Calu3 (cell line): ENCODE measurements at places on chromosomes 7 and 10. TPM values are rescaled to one million over a fixed set of nuclear protein-coding genes. Genes with fewer than 3 reads are reported as not detected.

Gene CPXM2
- total RNA-seq: not detected in 2 replicates

DNA sequence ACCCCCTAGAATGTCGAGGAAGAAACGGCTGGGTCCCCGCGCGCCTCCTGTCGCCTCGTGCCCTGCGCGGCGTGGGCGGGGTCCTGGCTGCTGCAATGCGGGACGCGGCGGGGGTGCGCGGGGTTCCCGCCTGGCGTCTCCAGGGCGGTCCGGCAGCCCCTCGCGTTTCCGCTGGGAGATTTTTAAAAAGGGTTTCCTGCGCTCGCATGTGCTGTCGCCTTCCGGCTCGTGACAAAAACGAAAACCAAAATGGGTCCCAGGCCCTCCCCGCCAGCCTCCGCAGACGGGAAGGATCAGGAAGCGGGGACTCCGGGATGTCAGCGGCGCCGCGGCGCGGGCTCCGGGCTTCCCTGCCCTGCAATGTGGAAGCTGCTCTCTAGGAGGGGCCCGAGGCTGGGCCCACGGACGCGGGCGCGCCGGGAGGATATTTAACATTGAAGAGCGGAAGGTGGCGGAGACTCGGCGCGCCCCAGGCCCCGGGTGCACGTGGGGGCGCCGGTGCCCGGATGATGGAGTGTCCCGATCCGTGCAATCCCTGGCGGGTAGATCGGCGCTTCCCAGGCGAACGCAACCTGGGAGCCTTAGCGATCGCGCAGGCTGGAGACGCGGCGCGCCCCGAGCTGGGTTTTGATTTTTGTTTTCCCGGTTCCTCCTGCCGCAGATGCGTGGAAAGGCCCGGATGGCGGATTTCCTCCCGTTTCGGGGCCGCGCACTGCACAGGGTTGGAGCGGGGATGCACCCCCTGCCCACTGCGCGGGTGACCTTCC, 1.0 kb downstream of the PFKP start:
- H3K27me3 ChIP-seq: no peaks in the 10 kb centered on the region
- H3K36me3 ChIP-seq: peaks cover 60% of the 10 kb centered on the region
- peak overlapping the region; percentile 85 for H3K27ac ChIP-seq
- peak overlapping the region; percentile 99 for H3K4me3 ChIP-seq

DNA sequence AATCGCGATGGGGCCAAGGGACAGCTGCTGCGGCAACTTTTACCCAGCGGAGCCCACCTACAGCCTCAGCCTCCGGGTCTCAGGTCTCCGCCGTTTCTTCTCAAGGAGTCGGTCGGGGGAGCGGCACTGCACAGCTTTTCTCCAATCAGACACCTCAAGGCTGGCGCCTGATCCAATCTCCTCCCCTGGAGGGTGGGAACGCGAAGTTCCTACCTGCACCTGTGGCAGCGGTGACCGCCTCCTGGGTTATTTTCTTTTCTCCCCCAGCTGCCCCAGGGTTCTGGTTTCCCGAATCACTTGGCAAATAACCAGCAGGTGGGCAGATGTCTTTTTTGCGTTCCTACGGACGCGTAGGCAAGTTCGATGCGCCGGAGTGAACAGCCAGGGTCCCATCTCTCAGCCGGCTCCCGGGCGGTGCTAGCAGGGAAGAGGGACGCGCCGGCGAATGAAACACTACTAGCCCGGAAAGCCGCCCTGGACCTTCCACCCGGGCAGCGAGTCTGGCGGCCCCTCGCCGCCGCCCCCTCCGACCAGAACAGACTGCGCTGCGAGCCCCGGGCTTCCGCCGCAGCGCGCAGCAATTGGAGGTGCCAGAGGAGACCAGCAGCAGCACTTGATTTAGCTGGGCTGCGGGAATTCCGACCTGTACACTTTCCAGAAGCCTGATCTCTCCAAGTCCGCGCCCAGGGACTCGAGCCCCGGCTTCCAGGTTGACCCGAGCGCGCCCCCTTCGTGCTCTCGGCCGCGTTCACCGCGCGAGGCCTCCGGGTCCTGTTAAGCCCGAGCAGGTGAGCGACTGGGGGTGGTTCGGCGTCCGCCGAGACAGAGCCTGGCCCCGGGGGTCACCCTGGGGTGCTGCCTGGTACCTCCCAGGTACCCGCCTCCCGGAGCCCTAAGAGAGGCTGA, at the start of gene PRR15:
Gene PRR15, plus strand, starts transcription at position 246 of the 906 bp plus-strand sequence. CDS start 2,495 bp downstream, outside the sequence.
- peak within 1 kb of the TSS; percentile 96 for H3K4me3 ChIP-seq
- no peaks in the 10 kb centered on the region for H3K27me3 ChIP-seq
- H3K27ac ChIP-seq: peak within 1 kb of the TSS; percentile 92
- DNase-seq: peak; percentile 96
- peaks cover 53% of the 10 kb centered on the region for H3K36me3 ChIP-seq

- H3K27me3 ChIP-seq: no peaks in the 10 kb centered on the region
- no peak overlapping the region for H3K4me3 ChIP-seq
- no peaks in the 10 kb centered on the region for H3K4me1 ChIP-seq
- no peak overlapping the region for H3K27ac ChIP-seq
- H3K36me3 ChIP-seq: no peaks in the 10 kb centered on the region
Observed at GRCh38 chr7:114934713-114935112, 12.8 kb downstream of the MDFIC start.

- H3K4me3 ChIP-seq: no peak overlapping the region
- no peaks in the 10 kb centered on the region for H3K4me1 ChIP-seq
- no peaks in the 10 kb centered on the region for H3K36me3 ChIP-seq
- no peak overlapping the region for H3K27ac ChIP-seq
- no peaks in the 10 kb centered on the region for H3K27me3 ChIP-seq
- no peak for DNase-seq
Observed at GRCh38 chr7:121752706-121753105, 120.3 kb upstream of the PTPRZ1 start.

Gene TFR2
- total RNA-seq: 0.90 and 1.5 TPM in 2 replicates

- H3K27me3 ChIP-seq: no peaks in the 10 kb centered on the region
- H3K27ac ChIP-seq: no peak overlapping the region
- no peaks in the 10 kb centered on the region for H3K36me3 ChIP-seq
Observed at GRCh38 chr10:9957351-9957750, 1060.3 kb upstream of the CELF2 start.

DNA sequence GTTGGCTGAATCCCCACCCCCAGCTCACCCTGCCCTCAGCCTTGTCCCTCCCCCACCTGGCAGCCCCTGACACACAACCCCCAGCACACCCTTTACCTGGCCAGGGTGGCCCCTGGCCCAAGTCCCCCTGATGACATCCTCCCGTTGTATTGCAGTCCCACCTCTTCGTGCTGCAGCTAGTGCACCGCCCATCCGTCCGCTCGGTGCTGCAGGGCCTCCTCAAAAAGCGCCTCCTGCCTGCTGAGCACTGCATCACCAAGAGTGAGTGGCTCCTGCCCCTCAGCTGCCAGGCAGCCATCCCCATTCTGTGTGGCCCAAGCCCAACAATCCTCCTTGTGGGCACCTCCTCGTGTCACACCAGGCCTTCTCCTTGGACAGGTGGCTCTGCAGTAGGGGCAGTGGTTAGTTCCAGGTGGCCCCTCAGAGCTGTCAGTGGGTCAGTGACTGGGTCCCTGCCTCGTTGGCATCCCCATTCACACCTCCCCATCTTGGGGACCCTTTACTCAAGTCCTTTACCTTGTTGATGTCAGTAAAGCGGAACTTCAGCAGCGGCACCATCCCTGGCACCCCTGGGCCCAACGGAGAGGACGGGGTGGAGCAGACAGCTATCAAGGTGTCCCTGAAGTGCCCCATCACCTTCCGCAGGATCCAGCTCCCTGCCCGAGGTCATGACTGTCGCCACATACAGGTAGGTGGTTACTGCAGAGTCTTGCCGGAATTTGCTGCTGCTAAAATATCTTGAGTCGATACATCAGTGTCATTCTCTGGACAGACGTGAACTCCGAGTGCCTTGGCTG, 14.3 kb downstream of the ZMIZ2 start:
- no peak overlapping the region for H3K27ac ChIP-seq
- DNase-seq: no peak
- no peaks in the 10 kb centered on the region for H3K27me3 ChIP-seq
- H3K36me3 ChIP-seq: peaks cover 70% of the 10 kb centered on the region
- H3K4me1 ChIP-seq: no peaks in the 10 kb centered on the region

GRCh38 chr7:24923172-24923865, 56.7 kb downstream of the OSBPL3 start:
- peaks cover 15% of the 10 kb centered on the region for H3K36me3 ChIP-seq
- no peaks in the 10 kb centered on the region for H3K27me3 ChIP-seq
- H3K27ac ChIP-seq: peak overlapping the region; percentile 67
- peaks cover 67% of the 10 kb centered on the region for H3K4me1 ChIP-seq

Gene PON3
- total RNA-seq: 5.3 and 6.5 TPM in 2 replicates

DNA sequence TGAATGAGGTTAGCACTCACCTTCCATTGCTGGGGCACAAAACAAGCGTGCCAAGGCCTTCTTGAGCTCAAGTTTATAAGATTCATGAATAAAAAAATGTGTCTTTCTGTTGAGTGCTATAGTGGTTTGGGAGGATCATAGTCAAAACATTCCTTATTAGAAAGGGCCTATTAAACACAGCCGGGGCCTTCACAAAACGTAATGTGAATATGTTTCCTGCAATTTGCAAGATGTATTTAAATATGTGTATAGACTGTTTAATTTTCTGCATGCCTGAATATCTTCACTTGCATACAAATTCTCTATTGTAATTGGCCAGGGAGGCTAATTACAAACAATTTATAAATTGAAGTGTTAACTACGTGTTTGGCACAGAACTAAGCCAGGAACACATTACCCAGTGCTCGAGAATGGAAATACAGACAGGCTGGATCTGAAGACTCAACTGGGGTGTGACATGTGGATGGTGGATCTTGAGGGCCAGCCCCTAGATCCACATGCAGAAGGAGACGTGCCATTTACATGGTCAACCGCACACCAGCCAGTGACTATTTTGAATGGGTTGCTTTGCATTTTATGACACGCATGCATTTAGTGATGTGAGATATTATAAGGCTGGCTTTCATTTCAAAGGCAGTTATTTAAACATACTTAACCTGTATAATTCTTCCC, 31.3 kb downstream of the LYZL2 start:
- no peak overlapping the region for H3K4me3 ChIP-seq
- H3K27me3 ChIP-seq: peaks cover 19% of the 10 kb centered on the region
- H3K27ac ChIP-seq: no peak overlapping the region
- H3K36me3 ChIP-seq: no peaks in the 10 kb centered on the region
- H3K4me1 ChIP-seq: peaks cover 11% of the 10 kb centered on the region

- H3K27me3 ChIP-seq: no peaks in the 10 kb centered on the region
Observed at GRCh38 chr10:63799521-63800300, 278.5 kb downstream of the REEP3 start.

DNA sequence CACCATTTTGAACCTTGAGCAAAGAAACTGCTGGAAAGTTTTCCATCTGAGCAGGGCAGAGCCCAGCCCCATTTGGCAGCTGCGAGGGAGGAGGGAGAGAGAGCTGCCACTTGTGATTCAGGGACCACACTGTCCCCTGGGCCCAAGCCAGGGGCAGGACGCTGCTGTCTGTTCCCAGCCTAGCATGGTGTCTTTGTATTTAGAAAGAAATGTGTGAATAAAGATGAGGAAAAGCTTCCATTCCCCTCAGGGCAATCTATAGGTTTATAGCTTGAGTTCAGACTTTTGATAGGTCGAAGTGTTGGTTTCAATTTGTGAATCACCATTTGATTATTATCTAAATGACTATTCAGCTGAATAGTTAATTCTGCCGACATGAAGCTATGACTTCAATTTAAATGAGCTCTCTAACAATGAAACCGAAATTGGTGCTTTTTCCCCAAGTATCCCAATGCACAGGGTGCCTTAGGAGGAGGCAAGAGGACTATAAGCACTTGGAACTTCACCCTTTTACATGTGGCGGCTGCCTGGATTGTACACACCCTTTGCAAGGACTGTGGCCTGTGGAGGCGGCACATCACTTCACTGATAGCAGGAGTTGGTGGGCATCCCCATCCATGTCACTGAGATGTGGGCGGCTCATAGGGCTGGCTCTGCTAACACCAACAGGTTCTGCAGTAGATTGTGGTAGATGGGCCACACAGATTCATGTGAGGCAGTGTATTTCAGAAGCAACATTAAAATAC, 223.5 kb downstream of the CCDC3 start:
- no peak overlapping the region for H3K27ac ChIP-seq
- DNase-seq: no peak
- H3K4me1 ChIP-seq: no peaks in the 10 kb centered on the region
- H3K36me3 ChIP-seq: no peaks in the 10 kb centered on the region
- H3K27me3 ChIP-seq: peaks cover 88% of the 10 kb centered on the region

Gene PDK4
- 6.5 and 7.1 TPM in 2 replicates for total RNA-seq

DNA sequence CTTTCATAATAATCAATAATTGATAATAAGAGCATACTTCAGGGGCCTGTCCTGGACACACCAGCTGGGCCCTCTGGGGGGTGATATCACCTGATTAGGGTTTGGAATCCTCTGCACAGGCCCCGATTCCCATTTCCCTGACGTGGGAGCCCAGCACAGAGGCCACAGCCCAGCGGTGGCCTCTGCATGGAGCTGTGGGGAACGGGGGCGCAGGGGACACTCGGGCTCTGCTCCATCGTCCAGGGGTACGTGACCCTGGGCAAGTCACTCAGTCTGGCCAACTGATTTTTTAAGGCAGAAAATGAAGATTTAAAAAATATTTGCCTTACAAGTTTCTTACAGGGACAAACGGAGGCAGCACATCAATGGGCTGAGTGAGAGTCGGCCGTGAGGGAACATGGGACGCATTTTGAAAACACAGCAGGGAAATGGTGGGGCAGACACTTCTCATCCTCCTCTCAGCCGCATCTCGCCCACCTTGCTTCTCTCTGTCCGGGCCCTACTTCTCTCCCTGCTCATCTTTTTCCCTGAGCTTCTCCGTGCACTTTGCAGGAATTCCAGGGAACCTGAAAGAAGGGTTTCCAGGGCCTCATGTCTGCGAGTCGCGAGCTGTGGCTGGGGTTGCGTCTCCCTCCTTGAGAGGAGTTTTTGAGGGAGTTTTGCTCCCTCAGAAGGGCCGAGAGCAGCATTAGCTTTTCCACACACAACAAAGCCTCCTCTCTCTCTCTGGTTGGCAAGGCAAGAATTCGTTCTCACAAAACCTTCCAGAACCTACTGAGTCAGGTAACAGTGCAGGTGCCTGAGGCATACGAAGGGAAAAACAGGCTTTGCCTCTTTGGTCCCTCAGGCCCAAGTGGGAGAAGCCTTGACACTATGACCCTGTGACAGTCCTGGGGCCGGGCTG, 312.0 kb downstream of the WDR37 start:
- peaks cover 61% of the 10 kb centered on the region for H3K27me3 ChIP-seq
- H3K4me1 ChIP-seq: no peaks in the 10 kb centered on the region
- no peak overlapping the region for H3K27ac ChIP-seq
- no peaks in the 10 kb centered on the region for H3K36me3 ChIP-seq

DNA sequence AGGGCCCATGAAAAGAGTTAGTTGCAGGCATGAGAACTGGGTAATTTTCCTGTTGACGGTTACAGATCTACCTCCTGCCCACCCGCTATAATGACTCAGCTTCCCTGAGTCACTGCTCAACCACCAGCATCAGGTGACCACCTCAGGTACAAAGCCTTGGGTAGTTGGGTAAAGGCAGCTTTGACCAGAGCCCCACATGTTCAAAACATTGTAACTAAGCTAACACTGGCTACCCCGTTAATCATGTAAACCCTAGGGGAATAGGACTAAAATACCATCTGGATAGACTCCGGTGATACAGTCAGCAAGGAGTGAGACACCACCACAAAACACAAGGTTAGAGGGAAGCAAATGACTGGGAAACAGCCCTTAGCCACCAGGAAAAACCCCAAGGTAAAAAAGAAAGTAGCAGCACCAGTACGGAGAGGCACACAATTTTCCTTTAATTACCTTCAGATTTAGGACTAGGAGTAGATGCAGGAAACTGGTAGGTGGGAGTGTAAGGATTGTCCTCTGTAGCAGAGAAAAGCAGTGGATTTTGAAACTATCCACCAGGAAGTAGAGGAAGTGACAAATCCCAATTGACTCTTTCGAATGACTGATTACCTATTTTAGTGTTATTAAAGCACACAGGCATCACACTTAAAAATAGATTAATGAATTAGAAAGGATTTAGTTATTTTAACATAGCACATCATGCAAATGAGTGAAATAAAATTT, 103.5 kb upstream of the PDLIM1 start:
- peak overlapping the region; percentile 64 for H3K4me3 ChIP-seq
- H3K27ac ChIP-seq: peak overlapping the region; percentile 95
- H3K36me3 ChIP-seq: peaks cover 5% of the 10 kb centered on the region
- H3K27me3 ChIP-seq: no peaks in the 10 kb centered on the region
- peak; percentile 56 for DNase-seq
